Karpas-422 (cell line): ENCODE measurements at places on chromosomes 16 and 17. TPM values are rescaled to one million over a fixed set of nuclear protein-coding genes. Genes with fewer than 3 reads are reported as not detected.
A peak's percentile ranks its signal among the peaks of the same experiment; 100 is the strongest.

DNA sequence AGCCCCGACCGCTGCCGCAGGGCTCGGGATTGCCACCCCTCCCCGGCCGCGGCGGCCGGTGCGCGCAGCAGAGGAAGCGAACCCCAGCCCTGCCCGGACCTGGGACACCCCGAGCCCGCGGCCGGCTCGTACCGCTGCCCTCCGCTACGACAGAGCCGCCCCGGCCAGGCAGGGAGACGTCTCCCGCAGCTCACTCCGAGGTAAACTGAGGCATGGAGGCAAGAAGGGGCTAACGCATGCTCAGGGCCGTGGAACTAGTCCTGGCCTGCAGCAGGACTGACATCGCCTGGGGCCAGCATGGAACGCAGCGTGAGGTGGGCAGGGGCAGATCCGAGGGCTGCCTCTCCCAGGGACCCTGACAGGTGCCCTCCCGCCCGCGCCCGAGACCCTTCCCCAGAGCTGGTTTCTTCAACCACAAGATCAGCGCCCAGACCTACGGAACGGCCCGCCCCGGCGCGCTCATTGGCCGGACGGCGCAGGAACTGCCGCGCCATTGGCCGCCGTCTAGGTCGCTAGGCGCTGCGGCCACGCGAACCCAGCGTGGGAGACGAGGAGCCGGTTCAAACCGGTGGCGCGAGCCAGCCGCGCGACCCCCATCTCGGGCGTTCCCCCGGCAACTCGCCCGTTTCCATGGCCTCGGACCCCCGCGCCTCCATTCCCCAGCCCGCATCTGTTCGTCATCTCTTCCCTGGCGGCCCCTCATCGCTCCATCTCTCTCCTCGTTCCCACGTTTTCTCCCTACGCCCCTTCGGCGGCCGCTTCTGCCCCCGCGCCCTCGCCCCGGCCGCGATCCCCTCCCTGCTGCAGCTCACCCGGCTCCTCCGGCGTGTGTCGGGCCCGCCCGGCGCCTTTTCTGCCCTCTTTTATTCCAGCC lies at the start of gene SLC43A2:
Gene SLC43A2 (minus strand): TSS at position 853 of the 874 bp plus-strand sequence. CDS start 960 bp downstream, outside the sequence.
- DNase-seq = peak; percentile 95

GRCh38 chr16:66592814-66593213 lies 11.7 kb upstream of the CMTM3 start:
- DNase-seq = no peak

DNA sequence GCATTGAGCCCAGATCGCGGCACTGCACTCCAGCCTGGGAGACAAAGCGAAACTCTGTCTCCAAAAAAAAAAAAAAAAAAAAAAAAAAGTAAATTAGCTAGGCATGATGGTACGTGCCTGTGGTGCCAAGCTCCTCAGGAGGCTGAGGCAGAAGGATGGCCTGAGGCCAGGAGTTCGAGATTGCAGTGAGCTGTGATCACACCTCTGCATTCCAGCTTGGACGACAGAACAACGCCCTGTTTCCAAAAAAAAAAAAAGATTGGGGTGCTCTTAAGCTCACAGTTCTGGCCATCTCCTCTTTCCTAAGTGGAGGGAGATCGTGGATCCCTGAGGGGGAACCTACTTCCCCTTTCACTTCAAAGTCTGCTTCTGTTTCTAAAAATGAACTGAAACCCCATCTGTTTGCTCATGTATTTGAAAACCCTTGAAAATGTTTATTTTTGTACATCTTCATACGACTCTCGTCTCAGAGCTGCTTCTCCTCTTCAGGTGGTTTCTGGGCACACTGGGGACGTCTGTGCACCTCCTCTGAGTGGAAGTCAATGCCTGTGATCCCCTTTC lies 138.8 kb downstream of the PRKCA start:
- DNase-seq = peak; percentile 79

DNA sequence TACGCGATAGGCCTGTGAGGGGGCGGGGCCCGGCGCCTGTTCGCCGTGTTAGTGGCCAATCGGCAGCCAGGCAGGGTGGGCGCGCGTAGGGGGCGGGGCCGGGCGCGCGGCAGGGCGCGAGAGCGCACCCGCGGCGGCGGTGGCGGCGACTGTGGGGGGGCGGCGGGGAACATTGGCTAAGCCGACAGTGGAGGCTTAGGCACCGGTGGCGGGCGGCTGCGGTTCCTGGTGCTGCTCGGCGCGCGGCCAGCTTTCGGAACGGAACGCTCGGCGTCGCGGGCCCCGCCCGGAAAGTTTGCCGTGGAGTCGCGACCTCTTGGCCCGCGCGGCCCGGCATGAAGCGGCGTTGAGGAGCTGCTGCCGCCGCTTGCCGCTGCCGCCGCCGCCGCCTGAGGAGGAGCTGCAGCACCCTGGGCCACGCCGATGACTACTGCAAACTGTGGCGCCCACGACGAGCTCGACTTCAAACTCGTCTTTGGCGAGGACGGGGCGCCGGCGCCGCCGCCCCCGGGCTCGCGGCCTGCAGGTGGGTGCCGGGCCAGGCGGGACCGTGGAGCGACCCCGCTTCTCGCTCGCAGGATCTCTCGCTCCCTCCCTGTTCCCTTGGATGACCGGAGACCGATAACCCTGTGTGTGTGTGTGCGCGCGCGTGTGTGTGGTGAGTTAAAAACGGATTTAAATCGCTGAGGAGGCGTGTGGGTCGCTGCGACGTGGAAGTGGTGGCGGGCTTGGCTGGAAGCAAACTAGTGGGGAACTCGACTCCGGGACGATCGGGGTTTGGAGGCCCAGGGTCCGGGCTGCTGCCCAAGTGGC lies at the start of gene NFATC3:
Gene NFATC3 (plus strand): TSS at position 112 of the 813 bp plus-strand sequence. CDS start 312 bp downstream, at position 424.
- peak; percentile 99 for DNase-seq

GRCh38 chr16:25033852-25034251 lies 18.7 kb upstream of the ARHGAP17 start:
- no peak for DNase-seq

- DNase-seq = no peak
Measured at GRCh38 chr17:70172449-70172848, 3.1 kb downstream of the KCNJ2 start.

GRCh38 chr17:81125573-81126081 lies 39.7 kb upstream of the PVALEF start:
- DNase-seq = no peak

GRCh38 chr17:78779850-78780249 lies 2.2 kb downstream of the CYTH1 start:
- DNase-seq = no peak

GRCh38 chr17:2713881-2714280 lies 2.3 kb upstream of the CLUH start:
- no peak for DNase-seq

DNA sequence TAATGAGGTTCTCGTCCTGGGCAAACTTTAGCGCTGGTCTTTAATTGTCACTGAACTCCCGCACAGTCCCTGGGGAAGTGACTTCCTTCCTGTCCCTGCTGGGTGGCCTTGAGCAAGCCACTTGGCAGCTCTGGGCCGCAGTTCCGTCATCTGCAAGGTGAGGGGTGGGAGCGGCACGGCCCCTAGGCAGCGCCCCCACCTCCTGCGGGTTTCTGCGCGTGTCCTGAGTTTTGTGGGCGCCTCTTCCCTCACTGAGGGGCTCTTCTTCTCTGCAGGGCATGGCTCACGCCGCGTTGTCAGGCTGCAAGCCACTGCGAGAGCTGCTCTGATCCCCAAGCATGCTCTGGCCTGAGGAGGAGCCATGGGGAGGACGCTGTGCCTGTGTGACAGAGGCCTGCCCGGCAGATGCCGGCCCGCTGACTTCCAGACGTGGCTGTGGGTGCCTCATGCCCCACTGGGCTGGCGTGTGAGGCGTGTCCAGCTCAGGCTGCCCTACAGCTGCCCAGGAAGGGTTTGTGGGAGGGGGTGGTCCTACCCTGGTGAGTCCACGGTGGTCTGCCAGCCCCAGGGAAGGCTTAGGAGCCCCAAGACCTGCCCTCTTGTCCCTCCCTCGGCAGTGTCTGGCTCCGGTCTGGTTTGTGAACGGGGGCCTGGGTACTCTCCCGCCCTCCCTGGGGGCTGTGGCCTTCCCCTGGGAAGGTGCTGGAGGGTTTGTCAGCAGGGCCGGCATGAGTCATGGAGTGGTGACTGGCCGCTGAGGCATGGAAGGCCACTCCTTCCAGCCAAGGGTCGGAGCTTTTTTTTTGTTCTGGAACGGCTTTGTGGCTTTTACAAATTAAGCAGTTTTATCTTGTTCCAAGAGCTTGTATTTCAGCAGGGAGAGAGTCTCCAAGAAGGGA lies 182.0 kb downstream of the SEC14L1 start:
- DNase-seq = peak; percentile 86

- DNase-seq = no peak
Measured at GRCh38 chr17:63440127-63440769, 5.9 kb downstream of the CYB561 start.

DNA sequence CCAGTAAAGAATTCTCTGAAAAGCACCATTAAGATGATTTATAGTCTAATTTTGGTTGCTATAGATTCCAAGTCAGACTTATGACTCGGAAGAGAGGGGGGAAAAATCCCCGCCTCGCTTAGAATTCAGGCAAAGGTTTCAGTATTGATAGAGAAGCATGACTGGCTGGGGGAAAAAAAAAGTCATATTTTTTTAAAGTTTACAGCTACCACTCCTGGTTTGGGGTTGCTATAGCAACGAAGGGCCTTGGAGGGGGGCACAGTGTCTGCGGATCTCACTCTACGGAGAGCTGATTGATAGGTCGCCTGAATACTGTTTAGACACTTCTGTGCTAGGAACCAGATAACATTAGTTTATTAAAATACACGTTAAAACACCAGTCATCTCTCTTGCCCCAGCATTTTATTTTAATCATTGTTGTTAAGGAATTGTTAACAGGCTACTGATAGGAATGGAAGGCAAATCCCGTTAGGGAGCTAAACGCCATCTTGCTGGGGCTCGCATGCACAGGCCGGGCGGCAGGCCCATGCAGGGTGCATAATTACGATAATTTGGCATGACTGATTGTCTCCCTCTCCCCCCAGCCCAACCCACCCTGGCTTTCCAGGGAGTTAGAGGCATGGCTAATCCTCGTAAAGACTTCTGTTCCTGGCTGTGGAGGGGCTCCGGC lies 380.0 kb upstream of the XYLT1 start:
- no peak for DNase-seq

GRCh38 chr17:78997881-78998280 lies 11.7 kb downstream of the CANT1 start:
- no peak for DNase-seq

DNA sequence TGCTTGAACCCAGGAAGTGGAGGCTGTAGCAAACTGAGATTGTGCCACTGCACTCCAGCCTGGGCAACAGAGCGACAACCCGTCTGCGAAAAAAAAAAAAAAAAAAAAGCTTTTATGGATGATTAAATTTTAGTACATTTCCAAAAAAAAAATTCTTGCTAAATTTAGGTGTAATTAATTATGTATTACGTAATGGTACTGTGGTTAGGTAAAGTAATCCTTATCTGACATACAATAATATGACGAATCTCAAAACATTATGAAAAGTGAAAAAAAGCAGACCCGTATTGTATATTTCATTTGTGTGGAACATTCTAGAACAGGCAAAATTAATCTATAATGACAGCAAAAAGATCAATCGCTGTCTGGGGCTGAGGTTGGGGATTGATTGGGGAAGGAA lies 10.3 kb upstream of the CORO1A start:
- no peak for DNase-seq

DNA sequence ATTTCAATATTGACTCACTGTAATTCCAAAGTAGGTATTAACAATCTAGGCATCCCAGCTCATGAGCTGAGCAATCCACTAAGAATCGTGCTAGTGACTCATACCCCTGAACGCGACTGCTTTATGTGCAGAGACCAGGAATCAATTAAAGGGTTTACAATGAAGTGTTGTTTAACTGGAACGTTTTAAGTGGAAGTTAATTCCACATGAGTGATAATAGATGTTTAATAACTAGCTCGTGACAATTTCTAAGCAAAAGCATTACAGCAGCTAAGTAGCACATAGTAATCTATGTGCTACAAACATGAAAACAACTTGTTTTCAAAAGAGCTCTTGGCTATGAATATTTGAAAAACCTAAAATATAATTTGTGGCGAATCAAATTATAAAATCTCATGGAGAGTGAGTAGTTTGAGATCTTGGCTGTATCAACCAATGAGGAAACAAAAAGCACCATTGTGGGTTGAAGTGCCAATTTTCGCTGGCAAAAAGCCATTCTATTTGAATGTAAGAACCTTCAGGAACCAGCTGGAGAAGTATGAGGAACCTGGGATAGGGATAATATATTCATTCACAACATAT lies 9.4 kb downstream of the GJC1 start:
- no peak for DNase-seq

DNA sequence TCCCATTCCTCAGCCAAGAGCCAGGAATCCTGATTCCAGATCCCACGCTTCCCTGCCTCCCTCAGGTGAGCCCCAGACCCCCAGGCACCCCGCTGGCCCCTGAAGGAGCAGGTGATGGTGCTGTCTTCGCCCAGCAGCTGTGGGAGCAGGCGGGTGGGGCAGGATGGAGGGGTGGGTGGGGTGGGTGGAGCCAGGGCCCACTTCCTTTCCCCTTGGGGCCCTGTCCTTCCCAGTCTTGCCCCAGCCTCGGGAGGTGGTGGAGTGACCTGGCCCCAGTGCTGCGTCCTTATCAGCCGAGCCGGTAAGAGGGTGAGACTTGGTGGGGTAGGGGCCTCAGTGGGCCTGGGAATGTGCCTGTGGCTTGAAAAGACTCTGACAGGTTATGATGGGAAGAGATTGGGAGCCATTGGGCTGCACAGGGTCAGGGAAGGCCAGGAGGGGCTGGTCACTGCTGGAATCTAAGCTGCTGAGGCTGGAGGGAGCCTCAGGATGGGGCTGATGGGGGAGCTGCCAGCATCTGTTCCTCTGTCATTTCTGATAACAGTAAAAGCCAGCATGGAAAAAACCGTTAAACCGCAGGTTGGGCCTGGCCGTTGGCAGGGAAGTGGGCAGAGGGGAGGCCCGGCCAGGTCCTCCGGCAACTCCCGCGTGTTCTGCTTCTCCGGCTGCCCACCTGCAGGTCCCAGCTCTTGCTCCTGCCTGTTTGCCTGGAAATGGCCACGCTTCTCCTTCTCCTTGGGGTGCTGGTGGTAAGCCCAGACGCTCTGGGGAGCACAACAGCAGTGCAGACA lies at the start of gene SPN:
Gene SPN (plus strand): TSS at position 232 of the 791 bp plus-strand sequence. CDS start 482 bp downstream, at position 714.
- no peak for DNase-seq

DNA sequence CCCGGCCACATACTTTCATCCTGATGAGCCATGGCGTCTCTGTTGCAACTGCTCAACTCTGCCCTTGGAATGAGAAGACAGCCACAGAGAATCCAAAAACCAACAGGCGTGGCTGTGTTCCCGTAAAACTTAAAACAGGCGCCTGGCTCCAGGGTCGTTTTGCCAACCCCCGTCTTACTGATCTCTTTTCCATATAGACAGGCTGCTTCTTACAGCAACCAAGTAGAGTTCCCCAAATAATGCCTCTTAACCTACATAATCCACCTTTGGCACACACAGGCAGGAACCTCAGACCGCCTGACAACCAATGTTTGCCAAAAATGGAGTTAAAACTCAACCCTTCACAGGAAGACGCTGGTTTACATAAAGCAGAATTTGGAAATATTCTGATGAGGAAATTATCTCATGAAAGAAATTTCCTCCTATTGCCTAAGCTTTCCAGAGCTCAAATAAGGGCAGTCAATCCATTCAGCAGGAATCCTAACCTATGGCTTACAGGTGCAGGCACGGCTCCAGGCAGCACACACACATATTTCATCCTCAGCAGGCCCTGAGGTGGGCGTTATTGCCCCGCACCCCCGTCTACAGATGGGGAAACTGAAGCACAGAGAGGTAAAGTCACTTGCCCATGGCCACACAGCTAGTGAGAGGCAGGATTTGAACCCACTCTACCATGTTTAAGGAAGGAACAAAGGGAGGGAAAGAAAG lies 35.8 kb downstream of the LITAF start:
- peak; percentile 4 for DNase-seq

Gene KRTAP4-2
- total RNA-seq = not detected in 2 replicates

Gene MT1G
- not detected in 2 replicates for total RNA-seq

Gene TCAP
- 1.5 and 1.9 TPM in 2 replicates for total RNA-seq

Gene SEZ6L2
- total RNA-seq = 0.04 TPM in 1 of 2 replicates, not detected in the other

Gene P2RX1
- total RNA-seq = not detected in 2 replicates
